ENCODE measurements at places on chromosomes 7 and 10. TPM values are rescaled to one million over a fixed set of nuclear protein-coding genes. Genes with fewer than 3 reads are reported as not detected.
A peak's percentile ranks its signal among the peaks of the same experiment; 100 is the strongest.

DNA sequence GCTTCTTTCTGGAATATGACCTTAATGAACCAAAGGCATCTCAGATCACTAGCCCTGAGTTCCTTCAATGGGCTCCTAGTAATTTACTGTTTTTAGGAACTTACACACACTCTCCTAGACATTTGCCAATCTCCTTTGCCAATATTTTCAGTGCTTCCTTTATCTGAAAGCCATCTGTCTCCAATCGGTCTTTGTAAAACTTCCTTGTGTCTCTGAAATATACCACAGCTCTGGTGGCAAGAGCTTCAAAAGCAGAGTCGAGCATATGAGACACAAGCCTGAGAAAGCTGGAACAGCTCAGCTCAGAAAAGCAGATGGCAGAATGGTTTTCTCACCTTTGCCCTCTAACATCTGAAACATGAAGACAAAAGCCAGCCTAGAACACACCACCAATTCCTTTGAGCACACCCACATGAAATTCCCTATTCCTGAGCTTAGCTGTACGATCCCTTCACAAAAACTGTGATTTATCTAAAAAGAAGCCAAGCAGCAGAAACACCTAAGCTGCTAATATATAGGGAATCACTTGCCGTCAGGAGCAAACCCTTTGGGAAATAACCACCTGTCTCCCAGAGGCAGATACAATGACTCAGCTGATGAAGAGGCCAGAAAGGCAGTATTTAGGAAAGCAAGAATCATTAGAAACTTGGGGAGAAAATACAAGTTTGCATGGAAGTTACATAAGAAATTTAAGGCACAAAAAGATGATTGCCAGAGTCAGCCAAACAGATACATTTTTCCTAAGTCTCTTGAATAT lies 70.2 kb upstream of the ANK3 start:
- no peak overlapping the region for H3K4me3 ChIP-seq
- no peak overlapping the region for H3K27ac ChIP-seq
- H3K27me3 ChIP-seq: no peaks in the 10 kb centered on the region
- DNase-seq: no peak
- peaks cover 3% of the 10 kb centered on the region for H3K4me1 ChIP-seq

The TIMM23 gene
- total RNA-seq: 32.8 TPM

DNA sequence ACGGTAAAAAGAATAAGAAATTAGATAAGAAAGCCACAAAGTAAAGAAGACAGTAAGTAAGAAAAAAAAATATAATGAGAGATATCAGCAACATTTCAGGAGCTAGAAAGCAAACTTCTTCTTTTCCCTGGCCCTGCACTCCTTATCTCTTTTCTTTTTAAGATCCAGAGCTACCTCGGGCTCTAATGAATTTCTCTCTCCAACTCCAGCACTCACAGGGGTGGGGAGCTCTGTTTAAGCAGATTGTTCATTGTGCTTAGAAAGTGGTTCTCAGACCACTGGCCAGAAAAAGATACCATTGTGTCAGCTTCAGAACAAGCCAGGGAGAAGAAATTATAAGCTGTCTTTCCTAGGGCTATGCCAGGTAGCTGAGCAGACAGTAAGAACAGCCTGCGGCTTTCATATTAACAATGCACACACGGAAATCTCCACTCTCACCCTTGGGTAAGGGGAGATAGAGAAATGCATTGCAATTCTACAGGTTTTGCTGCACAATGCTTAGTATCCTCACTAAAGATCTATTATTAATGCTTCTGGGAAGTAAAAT lies 19.3 kb downstream of the OR2F1 start:
- no peaks in the 10 kb centered on the region for H3K4me1 ChIP-seq
- H3K27me3 ChIP-seq: no peaks in the 10 kb centered on the region
- no peak overlapping the region for H3K4me3 ChIP-seq
- no peak for DNase-seq

DNA sequence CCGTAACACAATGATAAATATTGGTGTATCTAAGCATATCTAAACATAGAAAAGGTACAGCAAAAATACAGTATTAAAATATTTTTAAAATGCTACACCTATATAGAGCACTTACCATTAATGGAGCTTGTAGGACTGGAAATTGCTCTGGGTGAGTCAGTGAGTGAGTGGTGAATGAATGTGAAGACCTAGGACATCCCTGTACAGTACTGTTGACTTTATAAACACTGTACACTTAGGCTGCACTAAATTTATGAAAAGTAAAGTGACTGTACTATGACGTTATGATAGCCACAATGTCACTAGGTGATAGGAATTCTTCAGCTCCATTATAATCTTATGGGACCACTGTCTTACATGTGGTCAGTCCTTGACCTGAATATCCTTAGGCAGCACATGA lies 147.0 kb downstream of the GLI3 start:
- no peaks in the 10 kb centered on the region for H3K27me3 ChIP-seq
- no peaks in the 10 kb centered on the region for H3K36me3 ChIP-seq
- H3K4me3 ChIP-seq: no peak overlapping the region
- no peak for DNase-seq
- H3K4me1 ChIP-seq: no peaks in the 10 kb centered on the region
- no peak overlapping the region for H3K27ac ChIP-seq

DNA sequence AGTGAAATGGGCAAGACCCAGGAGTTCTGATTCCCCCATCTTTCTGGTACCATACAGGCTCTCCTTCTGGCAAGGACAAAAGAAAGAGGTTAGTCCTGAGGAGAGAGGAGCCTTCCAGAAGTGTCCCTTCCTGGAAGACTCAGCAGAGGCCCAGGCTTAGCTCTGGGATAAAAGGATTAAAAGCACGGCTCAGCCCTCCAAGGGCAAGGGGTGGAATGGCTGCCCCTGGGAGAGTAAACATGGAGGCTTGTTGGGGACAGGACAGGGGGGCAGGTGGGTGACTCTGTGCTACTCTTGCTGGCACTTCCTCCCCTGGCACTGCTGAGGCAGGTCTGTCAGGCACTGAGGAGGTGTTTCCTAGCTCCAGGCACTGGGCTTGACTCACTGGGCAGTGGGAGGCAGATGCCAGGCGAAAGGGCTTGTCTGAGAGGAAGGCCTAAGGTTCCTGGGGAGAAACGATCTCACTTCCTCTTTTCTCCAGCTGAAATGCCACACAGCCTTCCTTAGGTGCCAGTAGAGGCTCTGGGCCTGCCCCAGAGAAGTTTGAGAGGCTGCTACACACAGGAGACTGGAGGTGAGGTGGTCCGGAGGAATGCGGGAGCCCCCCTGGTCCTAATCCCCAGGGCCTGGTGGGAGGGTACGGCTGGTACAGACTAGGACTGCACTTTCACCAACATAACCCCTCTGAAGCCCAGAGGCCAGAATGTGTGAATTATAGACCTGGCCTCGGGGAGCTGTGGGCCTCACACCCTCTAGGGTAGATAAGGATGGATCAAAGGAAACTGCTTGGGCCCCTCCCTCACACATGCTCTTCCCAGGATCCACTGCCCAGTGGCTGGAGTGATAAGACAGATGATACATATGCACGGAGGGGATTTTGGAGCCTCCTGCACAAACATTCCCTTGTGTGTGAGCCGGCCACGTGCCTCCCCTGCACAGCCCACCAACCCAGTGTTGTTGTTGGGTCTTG lies 63.2 kb upstream of the PODXL start:
- no peak for DNase-seq
- H3K27me3 ChIP-seq: no peaks in the 10 kb centered on the region
- no peak overlapping the region for H3K27ac ChIP-seq
- H3K36me3 ChIP-seq: no peaks in the 10 kb centered on the region
- H3K4me3 ChIP-seq: no peak overlapping the region

DNA sequence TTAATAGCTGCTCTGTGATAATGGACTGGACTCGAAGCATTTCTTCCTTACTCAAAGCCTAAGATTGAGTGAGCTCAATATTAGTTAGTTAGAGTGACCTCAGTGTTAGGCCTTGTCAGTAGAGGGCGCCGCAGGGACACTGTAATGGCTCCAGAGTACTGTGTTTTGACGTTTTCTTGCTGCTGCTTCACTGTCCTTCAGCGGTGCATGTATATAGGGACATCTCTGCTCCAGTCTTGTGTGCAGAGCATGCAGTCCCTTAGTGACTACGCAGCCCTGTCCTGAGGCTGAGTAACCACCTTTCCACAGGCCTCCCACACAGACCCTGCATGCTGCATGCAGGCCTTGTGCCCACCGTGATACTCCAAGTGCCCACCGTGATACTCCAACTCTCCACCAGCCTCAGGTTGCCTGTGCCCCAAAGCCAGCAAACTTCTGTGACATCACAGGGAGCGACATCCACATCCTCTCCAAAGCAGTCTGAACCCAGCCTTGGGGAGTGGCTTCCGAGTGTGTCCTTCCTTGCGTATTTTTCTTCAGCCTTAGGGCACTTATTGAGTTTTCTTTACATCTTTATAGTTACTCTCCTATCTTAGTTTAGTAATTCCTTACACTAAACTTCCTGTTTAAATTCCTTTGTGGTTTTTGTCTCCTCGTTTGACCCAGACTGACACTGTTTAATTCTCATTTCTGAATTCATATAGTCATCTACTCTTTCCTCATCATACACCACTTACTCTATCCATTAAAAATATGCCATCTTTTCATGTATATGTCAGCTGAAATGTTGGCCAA lies 118.2 kb downstream of the JAZF1 start:
- no peak overlapping the region for H3K27ac ChIP-seq
- peak; percentile 80 for DNase-seq
- H3K4me1 ChIP-seq: peaks cover 2% of the 10 kb centered on the region
- H3K36me3 ChIP-seq: no peaks in the 10 kb centered on the region

DNA sequence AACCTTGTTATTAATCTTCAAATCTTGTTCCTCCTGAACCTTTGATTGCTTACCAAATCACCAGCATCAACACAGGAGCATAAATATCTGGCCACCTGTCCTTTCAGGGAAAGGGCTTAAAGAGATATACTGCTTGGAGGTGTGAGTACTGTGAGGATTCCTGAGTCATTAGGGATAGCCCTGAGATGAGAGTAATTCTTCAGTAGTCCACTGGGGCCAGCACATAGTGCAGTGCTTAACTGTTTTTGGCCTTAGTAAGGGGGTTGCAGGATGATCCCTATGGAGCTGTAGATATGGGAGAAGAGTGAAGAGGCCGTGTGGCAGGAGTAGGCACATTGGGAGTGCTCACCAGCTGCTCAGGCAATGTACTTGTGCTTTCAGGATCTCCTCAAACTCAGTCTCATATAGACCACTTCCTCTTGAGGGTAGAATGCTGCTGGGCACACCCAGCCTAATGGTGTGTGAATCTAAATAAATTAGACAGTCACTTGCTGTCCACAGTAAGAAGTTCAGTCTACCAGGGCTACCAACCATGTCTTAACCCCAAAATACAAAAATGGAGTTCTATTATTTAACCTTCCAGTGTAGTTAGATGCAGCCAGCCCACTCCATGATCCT lies 26.5 kb upstream of the GPR141 start:
- H3K4me1 ChIP-seq: no peaks in the 10 kb centered on the region
- H3K4me3 ChIP-seq: no peak overlapping the region
- no peaks in the 10 kb centered on the region for H3K36me3 ChIP-seq
- DNase-seq: no peak
- no peak overlapping the region for H3K27ac ChIP-seq

DNA sequence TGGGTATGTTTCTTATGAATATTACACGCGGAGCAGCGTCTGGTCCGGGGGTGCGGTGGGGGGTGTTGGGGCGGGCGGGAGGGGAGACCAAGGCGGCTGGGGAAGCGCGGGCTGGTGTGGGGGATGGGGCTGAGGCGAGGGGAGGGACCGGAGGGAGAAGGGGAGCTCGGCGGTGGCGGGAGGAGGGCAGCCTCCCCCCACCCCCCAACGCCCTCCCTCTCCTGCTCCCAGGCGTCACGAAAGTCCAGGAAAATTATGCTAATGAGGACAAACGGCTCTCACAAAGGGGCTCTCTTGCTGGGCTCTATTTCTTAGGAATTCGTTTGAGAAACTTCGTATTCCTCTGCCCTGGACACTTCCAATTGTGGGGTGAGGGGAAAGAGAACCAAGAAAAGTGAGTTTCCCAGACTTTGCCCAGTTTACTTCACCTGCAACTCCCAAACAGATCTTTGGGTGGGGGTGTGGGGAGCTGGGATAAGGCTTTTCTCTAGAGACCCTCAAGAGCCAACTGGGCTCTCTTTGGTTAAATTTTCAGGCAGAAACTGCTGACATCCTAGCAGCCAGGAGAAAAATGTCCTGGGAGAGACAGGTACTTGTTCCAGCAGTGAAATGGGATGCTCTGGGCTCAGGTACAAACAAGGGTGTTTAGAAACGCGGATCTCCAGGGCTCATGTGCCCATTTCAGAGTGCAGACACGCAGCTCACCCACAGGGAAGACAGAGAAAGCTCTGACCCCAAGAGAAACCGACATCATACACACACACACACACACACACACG lies 11.7 kb upstream of the HOXA2 start:
- H3K27me3 ChIP-seq: no peaks in the 10 kb centered on the region
- peak; percentile 88 for DNase-seq
- H3K4me1 ChIP-seq: no peaks in the 10 kb centered on the region
- peak overlapping the region; percentile 84 for H3K4me3 ChIP-seq
- peak overlapping the region; percentile 95 for H3K27ac ChIP-seq

DNA sequence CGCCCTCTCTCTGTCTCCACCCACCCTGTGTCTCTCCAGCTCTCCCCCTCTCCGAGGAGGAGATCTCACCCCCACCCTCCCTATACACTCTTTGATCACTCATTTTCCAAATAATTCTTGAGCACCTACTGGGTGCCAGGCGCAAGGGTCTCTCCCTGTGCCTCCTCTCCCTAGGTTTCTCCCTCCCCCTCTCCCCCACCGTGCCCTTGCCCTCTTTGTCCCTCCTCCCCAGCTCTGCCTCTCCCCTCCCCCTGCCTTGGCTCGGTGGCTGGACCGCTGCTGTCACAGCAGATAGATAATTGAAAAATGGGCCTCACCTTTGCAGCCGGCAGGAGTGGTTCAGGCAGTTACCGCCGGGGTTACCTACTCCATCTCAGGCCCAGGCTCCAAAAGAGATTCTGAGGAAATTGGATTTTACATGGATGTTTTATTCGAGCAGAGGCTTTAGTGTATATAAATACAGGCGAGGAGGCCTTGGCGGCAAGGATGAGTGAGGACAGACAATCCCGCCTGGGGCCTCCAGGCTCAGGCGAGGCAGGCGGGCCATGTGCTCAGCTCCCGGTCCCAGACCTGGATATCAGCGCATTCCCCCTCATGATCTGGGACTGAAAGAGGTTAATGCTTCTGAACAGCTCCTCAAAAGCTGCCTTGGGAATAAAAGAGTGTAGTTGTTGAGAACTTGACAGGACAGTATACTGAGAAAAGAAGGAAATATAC lies 60.8 kb upstream of the BTRC start:
- DNase-seq: no peak
- H3K27me3 ChIP-seq: no peaks in the 10 kb centered on the region
- no peaks in the 10 kb centered on the region for H3K4me1 ChIP-seq
- H3K4me3 ChIP-seq: no peak overlapping the region
- no peaks in the 10 kb centered on the region for H3K36me3 ChIP-seq

The SPRN gene
- not detected for total RNA-seq

- no peaks in the 10 kb centered on the region for H3K36me3 ChIP-seq
- no peaks in the 10 kb centered on the region for H3K4me1 ChIP-seq
- H3K4me3 ChIP-seq: no peak overlapping the region
These were observed 234.3 kb upstream of the TEX47 start for GRCh38 chr7:89029864-89030263.

- no peaks in the 10 kb centered on the region for H3K36me3 ChIP-seq
- no peaks in the 10 kb centered on the region for H3K27me3 ChIP-seq
- DNase-seq: no peak
- H3K27ac ChIP-seq: no peak overlapping the region
- H3K4me3 ChIP-seq: no peak overlapping the region
These were observed 93.4 kb downstream of the RTKN2 start for GRCh38 chr10:62175251-62175650.

The GPR22 gene
- not detected for total RNA-seq

GRCh38 chr7:126370038-126370668 lies 882.6 kb downstream of the GRM8 start:
- H3K27ac ChIP-seq: no peak overlapping the region
- no peaks in the 10 kb centered on the region for H3K36me3 ChIP-seq
- H3K27me3 ChIP-seq: no peaks in the 10 kb centered on the region
- H3K4me1 ChIP-seq: no peaks in the 10 kb centered on the region
- no peak overlapping the region for H3K4me3 ChIP-seq
